ENCODE measurements at places on chromosomes 3 and 15. TPM values are rescaled to one million over a fixed set of nuclear protein-coding genes. Genes with fewer than 3 reads are reported as not detected.

Gene GOLGA8O
- polyA plus RNA-seq = not detected

Gene FAM3D
- not detected for polyA plus RNA-seq

GRCh38 chr3:141129049-141129448 lies 77.9 kb downstream of the SPSB4 start:
- H3K27ac ChIP-seq = no peak overlapping the region
- no peaks in the 10 kb centered on the region for H3K27me3 ChIP-seq
- no peak overlapping the region for H3K4me3 ChIP-seq
- H3K36me3 ChIP-seq = no peaks in the 10 kb centered on the region
- no peak for DNase-seq
- no peaks in the 10 kb centered on the region for H3K4me1 ChIP-seq

GRCh38 chr3:168467115-168467714 lies 371.5 kb upstream of the GOLIM4 start:
- H3K27me3 ChIP-seq = no peaks in the 10 kb centered on the region
- no peak overlapping the region for H3K27ac ChIP-seq
- H3K4me3 ChIP-seq = no peak overlapping the region
- H3K36me3 ChIP-seq = no peaks in the 10 kb centered on the region
- no peaks in the 10 kb centered on the region for H3K4me1 ChIP-seq
- no peak for DNase-seq

- no peaks in the 10 kb centered on the region for H3K36me3 ChIP-seq
- H3K27me3 ChIP-seq = no peaks in the 10 kb centered on the region
- H3K27ac ChIP-seq = no peak overlapping the region
Observed at GRCh38 chr15:64507293-64507802, 47.0 kb downstream of the ZNF609 start.

All from liver (tissue), 10 donors.